ENCODE measurements at places on chromosomes 7 and 10. TPM values are rescaled to one million over a fixed set of nuclear protein-coding genes. Genes with fewer than 3 reads are reported as not detected.

IL6 gene
- 5.2 TPM for total RNA-seq

CRPPA gene
- total RNA-seq = 0.42 TPM

TMEM72 gene
- total RNA-seq = not detected

PRLHR gene
- total RNA-seq = not detected

TNS3 gene
- 27.6 TPM for total RNA-seq

JAZF1 gene
- 5.7 TPM for total RNA-seq

NODAL gene
- total RNA-seq = not detected

NKX1-2 gene
- 0.36 TPM for total RNA-seq

GRCh38 chr10:28403090-28403489 lies 100.2 kb upstream of the MPP7 start:
- DNase-seq = peak; percentile 24

GRCh38 chr7:47318395-47319182 lies 263.3 kb downstream of the TNS3 start:
- DNase-seq = no peak

DNA sequence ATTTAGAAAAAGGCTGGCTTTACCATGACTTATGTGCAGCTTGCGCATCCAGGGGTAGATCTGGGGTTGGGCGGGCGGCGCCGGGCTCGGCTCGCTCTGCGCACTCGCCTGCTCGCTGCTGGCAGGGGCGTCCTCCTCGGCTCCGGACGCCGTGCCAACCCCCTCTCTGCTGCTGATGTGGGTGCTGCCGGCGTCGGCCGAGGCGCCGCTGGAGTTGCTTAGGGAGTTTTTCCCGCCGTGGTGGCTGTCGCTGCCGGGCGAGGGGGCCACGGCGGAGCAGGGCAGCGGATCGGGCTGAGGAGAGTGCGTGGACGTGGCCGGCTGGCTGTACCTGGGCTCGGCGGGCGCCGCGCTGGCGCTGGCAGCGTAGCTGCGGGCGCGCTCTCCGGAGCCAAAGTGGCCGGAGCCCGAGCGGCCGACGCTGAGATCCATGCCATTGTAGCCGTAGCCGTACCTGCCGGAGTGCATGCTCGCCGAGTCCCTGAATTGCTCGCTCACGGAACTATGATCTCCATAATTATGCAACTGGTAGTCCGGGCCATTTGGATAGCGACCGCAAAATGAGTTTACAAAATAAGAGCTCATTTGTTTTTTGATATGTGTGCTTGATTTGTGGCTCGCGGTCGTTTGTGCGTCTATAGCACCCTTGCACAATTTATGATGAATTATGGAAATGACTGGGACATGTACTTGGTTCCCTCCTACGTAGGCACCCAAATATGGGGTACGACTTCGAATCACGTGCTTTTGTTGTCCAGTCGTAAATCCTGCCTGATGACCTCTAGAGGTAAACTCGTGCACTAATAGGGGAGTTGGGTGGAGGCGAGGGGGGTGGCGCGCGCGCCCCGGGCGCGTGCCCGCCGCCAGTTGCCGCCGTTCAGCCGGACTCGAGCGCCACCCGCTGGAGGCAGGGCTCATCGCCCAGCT lies at the start of gene HOXA5:
TSS of gene HOXA5 (minus strand) at position 659 of the 927 bp plus-strand sequence. CDS start at position 585, 74 bp downstream.
- DNase-seq = no peak

- no peak for DNase-seq
Measured at GRCh38 chr10:8616166-8616565, 561.7 kb downstream of the GATA3 start.

DNA sequence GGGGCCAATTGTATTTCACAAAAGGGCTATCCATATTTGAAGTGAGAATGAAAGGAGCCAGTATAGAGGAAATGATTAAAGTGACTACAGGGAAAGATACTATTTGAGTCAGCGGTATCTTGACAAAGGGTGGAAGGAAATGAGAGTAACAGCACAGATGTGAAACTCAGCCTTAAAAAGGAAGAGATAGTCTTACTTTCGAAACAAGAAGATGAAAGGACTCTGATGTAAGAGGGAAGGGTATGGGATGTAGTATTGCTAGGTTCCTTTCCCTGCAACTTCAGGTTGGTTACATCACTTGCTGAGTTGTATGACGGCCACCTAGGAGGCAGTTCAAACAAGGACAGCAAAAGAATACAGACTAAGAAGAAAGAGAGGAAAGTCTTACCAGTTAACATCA lies 13.7 kb downstream of the CISD1 start:
- no peak for DNase-seq

DNA sequence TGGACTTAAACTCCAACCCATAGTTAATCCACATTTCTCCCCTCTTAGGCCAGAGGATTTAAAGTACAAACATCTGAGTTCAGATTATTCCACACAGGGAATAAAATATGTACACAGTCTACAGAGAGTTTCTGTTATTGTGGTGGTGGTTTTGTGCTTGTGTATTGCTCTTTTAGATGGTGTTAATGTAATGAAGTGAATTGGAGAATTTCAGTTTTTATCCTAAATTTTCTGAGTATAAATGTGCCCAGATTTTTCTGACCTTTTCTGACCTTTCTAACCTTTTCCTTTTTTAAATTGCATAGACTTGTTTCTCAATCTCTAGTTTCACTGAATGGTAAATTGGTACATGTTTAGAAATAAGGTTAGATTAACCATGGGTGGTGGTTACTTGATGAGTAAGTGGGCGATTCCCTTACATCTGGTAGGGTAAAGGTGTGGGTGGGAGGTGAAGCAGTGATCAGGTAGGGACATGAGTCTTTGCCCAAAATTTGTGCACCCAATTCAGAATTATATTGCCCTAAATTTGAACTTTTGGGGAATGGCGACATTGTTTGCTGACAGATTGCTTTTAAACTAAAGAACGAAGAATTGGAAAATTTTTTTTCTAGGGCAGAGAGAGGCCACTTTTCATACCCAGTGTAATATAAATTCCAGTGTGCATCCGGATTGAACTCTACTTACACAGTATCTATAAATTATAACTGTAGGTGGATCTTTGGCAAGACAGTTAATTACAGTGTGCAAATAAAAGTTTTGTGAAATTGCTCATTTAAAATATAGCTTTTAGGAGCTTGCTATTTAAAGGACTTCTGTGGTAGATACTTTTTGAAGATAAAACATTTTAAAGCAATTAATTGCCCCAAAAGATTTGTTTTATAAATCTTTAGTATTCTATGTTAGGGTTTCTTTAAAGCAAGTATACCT lies 62.2 kb downstream of the ST7 start:
- DNase-seq = no peak

DNA sequence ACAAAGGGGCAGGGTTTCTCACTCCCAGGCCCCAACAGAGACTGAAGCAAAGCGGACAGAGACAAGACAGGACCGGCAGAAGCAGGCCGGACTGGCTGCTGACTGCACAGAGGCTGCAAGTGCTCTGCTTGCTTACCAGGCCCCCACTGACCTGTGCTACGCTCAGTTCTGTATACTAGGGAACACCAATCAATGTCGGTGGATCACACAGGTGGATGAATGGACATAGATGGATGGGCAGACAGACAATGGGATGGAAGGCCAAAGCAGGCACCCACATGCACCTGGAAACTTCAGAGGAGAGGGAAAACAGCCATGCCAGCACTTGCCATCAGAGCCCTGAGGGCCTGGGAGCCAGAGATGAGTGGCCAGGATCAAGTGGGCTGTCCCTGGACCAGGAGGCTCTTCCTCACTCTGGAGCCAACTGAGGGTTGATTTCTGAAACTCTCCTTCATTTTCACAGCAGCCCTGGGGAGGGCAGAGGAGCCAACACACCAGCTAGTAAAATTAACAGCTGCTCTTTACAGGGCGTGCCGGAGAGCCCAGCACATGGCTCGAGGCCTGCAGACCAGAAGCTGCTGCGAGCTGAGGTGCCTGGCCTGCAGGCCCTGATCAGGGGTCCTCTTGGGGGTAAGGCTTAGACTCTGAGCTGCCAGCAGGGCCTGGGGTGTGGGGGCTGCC lies 243.6 kb downstream of the KCNMA1 start:
- peak; percentile 58 for DNase-seq

- no peak for DNase-seq
Measured at GRCh38 chr10:117483056-117483590, 59.4 kb upstream of the EMX2 start.

GRCh38 chr10:9311702-9312499 lies 1257.4 kb downstream of the GATA3 start:
- DNase-seq = no peak

- no peak for DNase-seq
Measured at GRCh38 chr7:111229916-111230315, 139.0 kb downstream of the LRRN3 start.

DNA sequence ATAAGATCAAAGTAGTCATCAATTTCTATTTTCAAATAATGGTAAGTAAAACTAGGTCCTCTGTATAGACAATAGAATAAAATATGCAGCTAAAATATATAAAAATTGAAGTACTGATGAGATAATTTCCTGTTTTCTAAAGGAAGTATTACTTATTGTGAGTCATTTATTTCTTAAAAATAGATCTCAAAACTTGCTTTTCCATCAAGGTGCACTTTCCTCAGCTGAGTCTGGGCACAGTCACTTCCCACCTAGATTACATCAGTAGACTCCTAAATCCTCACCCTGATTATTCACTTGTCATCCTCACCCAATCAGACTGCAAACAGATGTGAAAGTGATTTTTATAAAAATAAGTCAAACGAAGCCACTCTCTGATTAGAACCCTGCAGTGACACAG lies 211.5 kb downstream of the POM121L12 start:
- DNase-seq = no peak

- DNase-seq = no peak
Measured at GRCh38 chr7:27188386-27189294, 3.6 kb upstream of the HOXA11 start.

DNA sequence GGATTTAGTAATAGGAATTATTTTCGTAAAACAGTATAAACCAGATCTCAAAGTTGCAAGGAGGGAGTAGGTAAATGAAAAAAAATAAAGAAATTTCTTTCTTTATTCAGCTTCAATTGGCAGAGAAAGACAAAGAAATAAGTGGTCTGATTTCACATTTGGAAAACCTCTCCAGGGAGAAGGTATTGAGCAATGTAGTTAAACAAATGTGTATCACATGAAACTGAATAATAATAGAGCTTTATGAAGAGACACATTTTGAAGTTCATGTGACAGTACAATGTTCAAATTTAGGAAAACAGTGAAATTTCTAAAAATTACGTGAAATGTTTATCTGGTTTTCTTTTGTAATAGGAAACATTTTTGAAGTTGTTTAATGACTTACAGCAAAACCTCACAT lies 63.0 kb downstream of the TAX1BP1 start:
- no peak for DNase-seq

- no peak for DNase-seq
Measured at GRCh38 chr7:80386686-80387085, 125.2 kb downstream of the GNAT3 start.

DNA sequence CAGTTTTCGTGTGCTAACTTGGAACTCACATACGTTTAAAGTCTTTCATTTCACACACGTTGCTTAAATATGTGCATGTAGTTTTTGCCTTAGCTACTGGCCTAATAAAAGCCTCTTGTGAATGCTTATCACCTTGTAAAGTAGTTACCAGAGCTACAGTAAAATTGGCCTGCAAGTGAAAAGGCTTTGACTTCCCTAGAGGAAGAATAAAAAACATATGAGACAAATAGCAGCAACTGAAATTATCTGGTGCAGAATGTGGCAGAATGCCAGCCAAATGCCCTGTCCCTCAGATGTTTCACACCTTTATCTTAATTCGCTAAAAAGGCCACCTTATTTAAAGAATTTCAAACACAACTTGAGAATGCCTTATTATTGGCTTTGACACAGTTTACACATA lies 28.1 kb upstream of the RPA3 start:
- no peak for DNase-seq

- DNase-seq = no peak
Measured at GRCh38 chr10:17502814-17503213, 48.4 kb upstream of the ST8SIA6 start.

DNA sequence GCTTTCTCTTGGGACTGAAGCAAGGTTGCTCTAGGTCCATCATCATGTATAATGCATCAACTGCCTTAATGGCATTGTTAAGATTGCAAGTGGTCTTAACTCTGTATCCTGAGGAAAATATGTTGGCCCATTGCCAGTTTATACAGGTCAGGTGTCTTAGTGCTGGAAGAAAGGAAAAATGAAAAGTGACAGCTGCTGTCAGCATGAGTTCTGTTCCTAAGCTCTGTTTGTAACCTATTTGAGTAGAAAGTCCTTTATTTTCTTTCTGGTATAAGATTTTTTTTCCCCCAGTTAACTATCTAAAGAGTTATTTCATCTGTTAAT lies 127.2 kb downstream of the SRI start:
- DNase-seq = no peak

- DNase-seq = no peak
Measured at GRCh38 chr7:130560972-130561371, 69.1 kb downstream of the MEST start.

- no peak for DNase-seq
Measured at GRCh38 chr10:73357166-73357565, 1.5 kb downstream of the CFAP70 start.

- DNase-seq = no peak
Measured at GRCh38 chr10:1211844-1212570, 155.8 kb downstream of the WDR37 start.

DNA sequence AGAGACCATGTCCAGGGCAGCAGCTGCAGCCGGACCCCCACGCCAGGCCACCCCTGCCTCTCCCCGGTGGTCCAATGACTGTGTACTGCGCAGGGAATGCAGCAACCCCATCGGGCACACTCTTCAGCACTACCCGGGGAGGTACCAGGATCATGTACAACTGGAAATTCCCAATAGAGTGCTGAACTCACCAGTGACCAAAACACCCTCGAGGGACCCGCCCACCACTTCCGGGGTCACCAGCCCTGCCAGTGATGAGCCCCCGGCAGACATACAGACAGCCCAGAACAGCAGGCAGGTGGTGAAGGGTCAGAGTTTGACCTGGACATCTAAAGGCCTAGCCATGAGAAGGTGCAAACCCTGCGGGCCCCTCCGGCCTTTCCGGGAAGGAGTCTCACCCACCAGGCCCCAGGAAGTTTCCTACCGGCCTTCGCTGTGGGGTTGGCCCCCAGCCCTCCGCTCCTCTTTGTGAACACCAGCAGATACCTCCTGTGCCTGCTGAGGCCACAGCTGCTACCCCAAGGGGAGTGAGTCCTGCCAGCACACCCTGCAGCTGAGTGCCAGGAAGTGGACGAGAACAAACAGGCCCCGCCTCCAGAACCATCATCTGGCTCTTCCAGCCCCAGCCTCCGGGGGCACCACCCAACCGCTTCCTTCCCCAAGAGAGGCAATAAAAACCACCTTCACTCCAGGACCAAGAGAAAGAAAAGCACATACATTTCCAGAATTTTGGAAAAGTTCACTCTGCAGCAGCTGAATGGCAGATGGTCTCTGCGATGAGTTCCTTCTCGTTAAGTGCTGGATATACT lies 5.0 kb upstream of the ANKRD61 start:
- peak; percentile 58 for DNase-seq

DNA sequence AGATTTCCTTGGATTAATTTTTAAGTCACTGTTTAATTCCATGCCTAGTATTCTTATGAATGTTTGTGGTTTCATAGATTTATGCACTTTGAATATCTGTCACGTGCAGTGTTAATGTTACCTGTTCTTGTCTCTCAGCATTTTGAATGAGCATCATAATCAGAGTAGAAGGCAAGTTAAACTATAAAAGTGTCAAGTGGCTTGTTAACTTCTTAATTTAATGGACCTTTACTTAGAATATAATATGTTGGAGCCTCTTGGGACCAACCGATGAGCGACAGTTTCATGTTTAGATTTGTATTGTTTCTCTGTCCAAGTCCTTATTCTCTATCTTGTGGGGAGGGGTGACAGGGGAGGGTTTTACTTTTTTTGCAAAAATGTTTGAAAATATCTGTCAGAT lies 50.6 kb upstream of the MTURN start:
- DNase-seq = no peak
